ENCODE measurements at places on chromosomes 16 and 17.

GRCh38 chr17:74008196-74008595 lies 195.3 kb upstream of the RPL38 start:
- peak; percentile 14 for DNase-seq

- DNase-seq, result peak; percentile 78
Measured at GRCh38 chr16:83994087-83994486, 26.0 kb downstream of the NECAB2 start.

GRCh38 chr16:84503751-84504395 lies 586 bp downstream of the MEAK7 start:
- no peak for DNase-seq

DNA sequence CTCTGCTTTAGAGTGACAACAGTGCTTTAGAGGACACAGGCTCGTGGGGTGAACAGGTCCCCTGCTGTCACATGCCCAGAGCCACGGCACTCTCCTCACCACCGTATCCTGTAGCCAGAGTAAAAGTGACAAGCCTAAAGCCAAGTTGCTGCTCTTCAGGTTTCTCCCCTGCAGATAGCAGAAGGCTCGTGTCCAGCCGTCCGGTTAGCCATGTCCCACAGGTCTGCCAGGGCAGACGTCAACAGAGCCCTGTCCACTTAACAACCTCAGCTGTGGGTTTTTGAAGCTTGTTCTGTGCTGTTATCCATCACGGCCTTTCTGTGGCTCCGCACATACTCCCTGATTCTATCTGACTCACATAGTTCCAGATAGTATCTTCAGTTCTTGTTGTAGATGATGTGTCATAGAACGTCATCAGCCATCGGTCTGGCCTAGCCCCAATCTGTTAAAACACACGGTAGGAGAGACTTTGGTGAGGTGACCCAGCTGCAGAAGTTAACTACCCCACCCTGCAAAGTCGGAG lies 100.7 kb downstream of the SOCS1 start:
- no peak for DNase-seq

GRCh38 chr16:55737318-55737717 lies 81.5 kb downstream of the SLC6A2 start:
- no peak for DNase-seq

GRCh38 chr16:2092256-2092620 lies 43.5 kb downstream of the PKD1 start:
- DNase-seq, result no peak

Measured in NCI-H460 (cell line).